IPS DF 6.9 (cell line): ENCODE measurements at places on chromosomes 1 and 21.

GRCh38 chr21:19781881-19782652 lies 1216.1 kb upstream of the NCAM2 start:
- DNase-seq = no peak

DNA sequence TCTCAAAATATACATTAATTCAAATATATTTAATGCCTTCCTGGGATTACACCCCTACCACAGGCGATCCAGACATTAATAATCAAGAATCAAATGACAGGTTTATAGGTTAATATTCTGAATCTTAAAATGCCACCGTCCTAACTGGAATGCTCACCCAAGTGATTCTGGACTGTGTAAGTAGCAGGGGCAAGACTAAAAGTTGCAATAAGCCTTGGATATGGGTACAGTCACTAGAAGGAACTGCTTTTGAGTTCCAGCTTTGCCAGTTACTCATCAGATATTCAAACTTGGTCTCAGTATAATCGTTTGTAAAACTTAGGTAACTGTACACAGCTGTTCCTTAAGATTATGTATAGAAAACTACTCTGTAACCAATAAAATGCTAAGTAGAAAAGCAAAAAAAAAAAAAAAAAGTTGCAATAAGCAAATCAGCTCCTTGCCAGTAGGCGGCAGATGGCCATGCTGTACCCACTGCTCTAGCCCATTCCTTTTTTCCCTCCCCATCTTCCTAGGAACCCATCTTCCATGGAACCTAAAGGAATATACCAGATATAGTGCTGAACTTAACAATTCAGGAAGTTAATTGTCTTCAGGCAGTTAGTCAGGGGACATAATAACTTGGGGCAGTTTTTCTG lies 10.5 kb downstream of the RO60 start:
- no peak for DNase-seq

- DNase-seq = no peak
Observed at GRCh38 chr1:65471861-65472332, 51.4 kb downstream of the LEPR start.

DNA sequence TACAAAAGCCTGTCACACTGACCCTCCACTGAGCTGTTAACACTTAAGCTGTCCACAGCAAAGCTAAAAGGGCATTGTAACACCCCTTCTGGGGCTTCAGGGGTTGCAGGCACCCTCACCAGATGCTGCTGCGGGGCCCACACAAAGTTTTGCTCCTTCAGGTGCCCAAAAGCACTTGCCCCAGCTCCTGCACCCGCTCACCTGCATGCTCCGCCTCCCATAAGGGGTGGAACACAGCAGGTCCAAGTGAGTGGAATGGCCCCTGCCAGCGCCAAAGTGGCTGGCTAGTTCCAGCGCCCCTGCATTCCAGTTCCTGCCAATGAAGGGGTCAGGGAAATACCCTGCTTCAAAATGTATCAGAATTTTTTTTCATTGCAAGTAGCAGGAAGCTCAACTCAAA lies 7.3 kb upstream of the RBP7 start:
- no peak for DNase-seq

- DNase-seq = no peak
Observed at GRCh38 chr1:204828352-204828850, 42.3 kb upstream of the NFASC start.

- DNase-seq = no peak
Observed at GRCh38 chr1:66373157-66373591, 160.8 kb upstream of the SGIP1 start.

DNA sequence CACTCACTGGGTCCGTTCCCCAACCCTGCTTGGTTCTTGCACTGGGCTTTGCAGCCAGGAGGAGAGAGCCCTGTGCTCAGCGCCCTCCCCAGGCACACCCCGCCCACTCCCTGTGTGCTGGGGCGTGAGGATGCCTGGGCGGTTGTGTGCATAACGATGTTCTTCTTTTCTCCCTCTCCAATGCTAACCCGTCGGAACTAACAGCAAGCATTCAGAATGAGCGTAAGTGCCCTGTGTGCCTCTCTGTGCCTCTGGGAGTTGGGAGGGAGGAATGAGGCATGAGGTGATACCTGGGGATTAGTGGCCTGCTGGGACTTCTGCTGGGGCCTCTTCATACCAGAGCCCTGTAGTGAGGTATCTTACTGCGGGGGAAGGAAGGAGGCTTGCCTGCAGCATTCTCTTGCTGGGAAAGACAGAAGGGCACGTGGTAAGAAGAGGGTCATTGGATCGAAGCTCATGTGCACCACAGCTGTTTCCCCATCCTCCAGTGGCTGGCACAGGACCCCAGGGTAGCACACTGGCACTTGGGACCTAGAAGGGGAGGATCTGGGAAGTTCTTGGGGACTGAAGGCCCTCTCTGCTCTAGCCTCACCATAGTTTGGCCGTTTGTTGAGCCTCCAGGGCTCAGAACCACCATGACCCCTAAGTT lies 79.8 kb downstream of the NFASC start:
- DNase-seq = no peak

- no peak for DNase-seq
Observed at GRCh38 chr1:174964261-174964971, 35.3 kb upstream of the CACYBP start.

DNA sequence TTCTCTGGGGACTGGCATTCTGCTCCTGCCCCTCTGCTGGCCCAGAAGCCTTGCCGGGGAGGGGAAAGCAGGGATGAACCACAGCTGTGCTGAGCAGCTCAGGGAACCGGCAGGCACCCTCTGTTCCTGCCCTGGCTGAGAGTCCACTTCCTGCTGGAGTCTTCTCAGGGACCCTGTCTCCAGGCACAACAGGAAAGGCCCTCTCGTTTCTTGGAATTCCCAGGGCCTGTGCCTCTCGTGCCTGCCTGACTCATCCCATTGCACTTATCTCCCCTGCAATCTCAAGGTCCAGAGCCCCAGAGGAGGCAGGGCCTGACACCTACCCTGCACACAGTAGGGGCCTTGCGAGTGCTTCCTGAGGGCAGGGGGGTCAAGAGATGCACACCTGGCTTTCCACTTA lies 1.1 kb upstream of the EDN2 start:
- no peak for DNase-seq

GRCh38 chr1:56824271-56824670 lies 5.1 kb upstream of the FYB2 start:
- DNase-seq = no peak

GRCh38 chr1:247210062-247210375 lies 38.2 kb upstream of the ZNF124 start:
- no peak for DNase-seq

GRCh38 chr1:88562991-88563390 lies 121.1 kb upstream of the PKN2 start:
- no peak for DNase-seq

DNA sequence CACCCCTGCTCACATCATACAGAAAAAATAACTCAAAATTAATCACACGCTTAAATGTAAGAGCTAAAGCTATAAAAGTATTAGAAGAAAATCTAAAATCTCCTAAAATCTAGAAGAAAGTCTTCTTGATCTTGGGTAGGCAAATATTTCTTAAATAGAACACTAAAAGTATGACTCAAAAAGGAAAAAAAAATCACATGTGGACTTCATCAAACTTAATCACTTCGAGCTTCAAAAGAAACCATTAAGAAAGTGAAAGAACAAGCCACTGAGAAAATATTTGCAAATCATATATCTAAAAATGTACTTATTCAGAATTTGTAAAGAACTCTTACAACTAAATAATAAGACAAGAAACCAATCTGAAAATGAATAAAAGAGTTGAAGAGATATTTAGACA lies 32.7 kb downstream of the LRRC52 start:
- no peak for DNase-seq

DNA sequence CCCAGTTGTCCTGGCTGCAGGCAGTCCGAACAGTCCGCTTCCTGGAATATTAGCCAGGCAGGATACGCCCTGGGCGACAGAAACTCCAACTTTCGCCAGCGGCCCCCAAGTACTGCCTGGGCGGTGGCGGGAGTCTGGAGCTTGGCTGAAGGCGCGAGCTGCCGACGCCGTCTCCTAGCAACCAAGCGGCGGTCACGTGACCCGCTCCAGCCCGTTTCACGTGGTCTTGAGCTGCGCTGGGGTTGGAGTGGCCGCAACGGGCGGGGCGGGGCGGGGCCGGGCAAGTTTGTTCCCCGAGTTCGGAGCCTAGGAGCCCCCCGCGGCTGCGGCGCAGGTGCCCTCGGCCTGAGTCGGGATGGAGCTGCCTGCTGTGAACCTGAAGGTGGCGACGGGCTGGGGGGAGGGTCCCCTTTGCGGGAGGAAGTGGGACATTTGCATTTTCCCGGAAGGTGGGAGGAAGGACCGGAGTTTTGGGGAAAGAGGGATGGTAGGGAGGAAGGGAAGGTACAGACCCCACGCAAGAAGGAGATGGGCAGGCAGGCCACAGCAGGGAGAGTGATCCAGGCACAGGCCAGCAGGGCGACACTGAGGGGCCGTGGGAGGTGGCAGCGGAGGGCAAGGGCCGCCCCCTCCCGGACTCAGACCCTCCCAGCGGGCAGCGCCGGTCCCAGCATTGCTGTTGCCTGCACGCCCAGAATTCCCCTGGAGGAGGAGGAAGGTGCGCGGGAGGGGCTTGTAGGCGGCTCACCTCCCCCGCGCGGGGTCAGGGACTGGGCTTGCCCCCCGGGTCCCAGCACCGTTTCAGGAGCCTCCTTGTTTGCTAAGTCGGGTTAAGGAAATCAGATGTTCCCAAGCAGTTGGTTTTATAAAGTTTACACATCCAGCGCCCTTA lies at the start of gene AGTRAP:
Gene AGTRAP (plus strand): TSS at position 283 of the 892 bp plus-strand sequence. CDS start 73 bp downstream, at position 356.
- peak; percentile 92 for DNase-seq

DNA sequence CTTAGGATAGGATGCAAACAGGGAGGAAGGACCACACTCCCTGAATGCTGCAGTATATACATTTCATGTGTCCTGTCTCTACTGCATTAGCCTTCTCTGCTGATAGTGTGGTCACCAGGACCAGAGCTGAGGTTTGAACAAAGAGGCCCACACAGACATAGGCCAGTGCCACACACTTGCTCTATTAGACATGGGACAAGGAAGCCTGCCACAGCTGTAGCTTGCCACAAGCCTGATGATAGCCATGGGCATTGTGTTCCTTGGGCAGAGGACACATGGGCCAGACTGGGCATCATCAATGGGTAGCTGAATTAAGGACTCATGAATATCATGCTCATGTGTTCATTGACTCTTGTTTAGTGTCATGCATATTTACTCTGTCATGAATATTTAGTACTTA lies 10.4 kb downstream of the CAMSAP2 start:
- DNase-seq = no peak

DNA sequence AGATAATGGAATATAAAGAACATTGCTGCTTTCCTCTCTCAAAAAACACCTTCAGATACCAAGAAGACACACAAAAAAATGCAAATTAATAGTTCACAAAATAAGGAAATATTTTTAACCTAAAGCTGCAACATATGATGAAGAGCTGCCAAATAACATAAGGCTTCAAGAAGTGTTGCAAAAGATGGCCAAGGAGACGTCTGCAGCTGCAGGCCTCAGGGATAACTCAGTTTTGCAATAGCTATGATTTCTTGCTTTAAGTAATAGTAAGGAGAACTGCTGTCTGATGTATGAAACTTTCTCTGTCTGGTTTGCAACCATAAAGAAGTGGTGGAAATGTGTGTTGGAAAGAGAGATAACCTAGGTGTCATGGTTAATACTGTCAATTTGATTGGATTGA lies 1237.5 kb downstream of the MRPL39 start:
- no peak for DNase-seq

GRCh38 chr1:55547405-55547804 lies 332.2 kb upstream of the USP24 start:
- no peak for DNase-seq

GRCh38 chr1:224085421-224086108 lies 28.3 kb upstream of the FBXO28 start:
- no peak for DNase-seq

DNA sequence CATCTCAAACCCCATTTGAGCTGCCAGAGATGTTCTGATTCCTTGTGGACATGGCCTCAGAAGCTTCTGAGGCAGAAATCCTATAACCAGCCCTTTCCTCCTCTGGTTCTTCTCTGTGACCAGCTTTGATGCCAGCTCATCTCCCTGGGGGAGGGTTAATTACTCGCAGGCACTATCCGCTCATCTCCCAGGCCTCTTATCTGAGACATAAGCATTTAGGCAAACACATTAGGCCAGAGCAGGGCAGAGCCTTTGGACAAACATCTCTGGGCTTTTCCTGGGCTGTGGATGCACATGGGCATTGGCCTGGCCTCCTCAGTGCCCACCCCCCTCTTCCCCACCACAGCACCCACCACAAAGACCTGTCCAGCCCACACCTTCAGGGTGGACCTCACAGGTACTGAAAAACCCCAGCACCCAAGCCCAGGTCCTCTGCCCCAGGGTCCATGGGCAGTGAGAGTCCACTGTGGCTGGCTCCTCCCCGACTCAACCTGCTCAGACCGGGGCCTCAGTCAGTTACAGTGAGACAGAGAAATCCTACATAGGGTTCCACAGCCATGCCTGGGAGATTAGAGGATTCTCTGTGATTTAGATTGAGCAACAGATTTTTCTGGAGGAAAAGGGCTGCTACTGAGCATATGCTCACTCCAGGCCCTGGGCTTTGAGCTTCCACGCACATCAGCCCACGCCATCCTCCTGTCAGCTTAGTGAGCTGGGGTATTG lies 26.9 kb downstream of the IGSF21 start:
- DNase-seq = no peak

DNA sequence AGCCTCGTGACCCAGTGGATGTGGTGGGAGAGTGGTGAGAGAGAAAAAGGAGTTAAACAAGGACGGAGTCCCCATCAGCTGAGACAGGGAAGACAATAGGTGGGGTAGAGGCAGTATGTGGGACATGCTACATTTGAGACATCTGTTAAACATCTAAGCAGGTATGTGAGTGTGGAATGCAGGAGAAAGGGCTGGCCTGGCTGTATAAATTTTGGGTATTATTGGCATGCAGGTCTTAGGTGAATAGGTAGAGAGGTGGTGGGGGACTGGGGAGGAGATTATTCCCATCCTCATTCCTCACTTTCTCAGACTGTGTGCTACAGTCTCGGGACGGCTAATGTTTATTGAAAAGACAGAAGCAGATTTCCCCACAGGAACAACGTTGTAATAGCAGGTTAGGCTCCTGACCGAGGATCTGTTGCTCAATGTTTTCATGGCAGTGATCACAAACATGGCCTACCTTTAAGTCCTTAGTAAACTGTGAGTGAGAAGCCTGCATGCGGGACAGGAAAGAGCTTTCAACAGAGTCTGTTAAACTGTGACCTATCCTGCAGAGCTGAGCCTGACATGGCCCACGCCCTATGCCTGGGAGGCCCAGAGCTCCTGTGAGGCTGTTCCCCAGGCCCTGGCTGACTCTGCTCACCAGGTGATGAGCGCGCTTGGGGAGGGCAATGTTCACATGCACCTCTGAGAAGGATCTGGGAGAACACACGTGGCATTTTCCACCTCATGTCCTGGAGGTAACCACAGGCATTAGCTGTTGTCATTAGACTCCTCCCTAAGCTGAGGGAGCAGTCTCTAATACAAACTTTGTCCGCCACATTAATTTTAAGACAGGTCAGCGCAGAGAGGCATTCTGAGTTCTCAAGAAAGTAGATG lies 16.5 kb downstream of the VSIG8 start:
- no peak for DNase-seq

GRCh38 chr1:245671349-245671748 lies 516.6 kb downstream of the KIF26B start:
- DNase-seq = no peak

DNA sequence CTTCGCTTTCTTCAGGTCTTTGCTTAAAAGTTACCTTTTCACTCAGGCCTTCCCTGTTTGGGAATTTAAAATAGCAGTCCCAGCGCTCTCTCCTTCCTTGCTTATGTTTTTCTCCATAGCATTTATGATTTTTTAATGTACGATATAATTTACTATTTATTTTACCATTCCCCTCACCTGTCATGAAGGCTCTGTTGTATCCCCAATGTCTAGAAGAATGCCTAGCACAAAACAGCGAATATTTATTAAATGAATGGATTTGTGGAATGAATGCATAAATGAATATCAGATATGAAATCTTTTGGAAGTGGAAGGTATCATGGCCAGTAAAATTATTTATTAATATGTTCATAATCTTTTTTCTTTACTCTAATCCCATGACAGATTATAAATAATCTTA lies 402 bp upstream of the OSBPL9 start:
- DNase-seq = no peak
